ENCODE measurements at places on chromosomes 11 and 22.

GRCh38 chr11:27443746-27444507 lies 28.7 kb downstream of the LGR4 start:
- DNase-seq: no peak

DNA sequence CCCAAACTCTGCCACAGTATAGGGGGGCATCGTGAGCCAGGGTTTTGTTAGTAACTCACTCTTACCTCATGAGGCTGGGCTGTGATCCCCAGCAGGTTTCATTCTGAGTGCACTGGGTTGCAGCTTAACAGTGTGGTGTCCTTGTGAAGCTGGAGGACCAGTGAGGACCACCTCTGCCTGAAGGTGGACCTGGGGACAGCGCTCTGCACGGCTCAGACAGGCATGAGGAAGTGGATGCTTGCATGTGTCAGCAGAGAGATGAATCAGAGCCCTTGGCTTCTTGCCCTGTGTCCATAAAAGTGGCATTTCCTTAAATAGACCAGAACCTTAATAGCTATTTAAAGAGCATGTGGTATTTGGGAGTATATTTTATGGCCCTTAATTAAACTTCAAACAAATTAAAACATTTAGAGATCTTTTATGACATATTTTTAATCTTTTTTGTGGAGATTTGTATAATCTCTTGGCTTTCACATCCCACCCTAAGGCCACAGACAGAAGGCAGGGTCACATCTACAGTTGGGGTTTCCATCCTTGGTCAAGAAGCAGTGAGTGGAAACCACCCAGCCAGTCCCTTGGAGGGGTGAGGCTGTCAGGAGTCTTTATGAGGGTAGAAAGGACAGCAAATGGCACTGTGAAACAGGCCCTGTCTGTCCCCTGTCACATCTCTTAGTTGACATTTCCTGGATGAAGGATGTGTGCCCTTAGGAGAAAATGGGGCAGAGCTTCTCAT lies 24.8 kb upstream of the ADORA2A start:
- DNase-seq: peak; percentile 98

- no peak for DNase-seq
Measured at GRCh38 chr22:36540867-36541642, 12.1 kb upstream of the EIF3D start.

DNA sequence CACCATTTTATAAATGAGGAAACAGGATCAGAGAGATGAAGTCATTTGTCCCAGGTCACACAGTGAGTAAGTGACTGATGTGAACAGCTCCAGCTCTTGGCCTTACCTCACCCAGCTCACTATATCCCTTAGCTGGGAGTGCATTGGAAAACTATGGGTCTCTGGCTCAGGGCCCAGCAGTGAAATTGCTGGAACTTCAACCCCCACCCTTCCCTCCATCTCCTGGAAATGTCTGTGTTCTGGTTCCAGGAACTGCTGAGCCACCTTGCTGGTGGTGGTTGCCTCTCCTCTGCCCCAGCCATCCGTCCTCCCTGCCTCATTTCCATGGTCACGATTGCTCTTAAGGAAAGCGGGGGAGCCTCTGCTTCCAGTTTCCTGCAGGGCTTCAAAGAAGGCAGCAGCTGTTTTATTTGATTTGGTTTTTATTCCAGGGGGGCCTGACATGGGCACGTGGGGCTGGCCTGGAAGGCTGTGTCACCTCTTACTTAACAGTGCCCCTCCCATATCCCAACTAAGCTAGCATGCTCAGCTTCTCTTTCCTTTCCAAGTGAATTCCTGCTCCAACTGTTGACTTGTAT lies 46.2 kb upstream of the CSTF3 start:
- no peak for DNase-seq

DNA sequence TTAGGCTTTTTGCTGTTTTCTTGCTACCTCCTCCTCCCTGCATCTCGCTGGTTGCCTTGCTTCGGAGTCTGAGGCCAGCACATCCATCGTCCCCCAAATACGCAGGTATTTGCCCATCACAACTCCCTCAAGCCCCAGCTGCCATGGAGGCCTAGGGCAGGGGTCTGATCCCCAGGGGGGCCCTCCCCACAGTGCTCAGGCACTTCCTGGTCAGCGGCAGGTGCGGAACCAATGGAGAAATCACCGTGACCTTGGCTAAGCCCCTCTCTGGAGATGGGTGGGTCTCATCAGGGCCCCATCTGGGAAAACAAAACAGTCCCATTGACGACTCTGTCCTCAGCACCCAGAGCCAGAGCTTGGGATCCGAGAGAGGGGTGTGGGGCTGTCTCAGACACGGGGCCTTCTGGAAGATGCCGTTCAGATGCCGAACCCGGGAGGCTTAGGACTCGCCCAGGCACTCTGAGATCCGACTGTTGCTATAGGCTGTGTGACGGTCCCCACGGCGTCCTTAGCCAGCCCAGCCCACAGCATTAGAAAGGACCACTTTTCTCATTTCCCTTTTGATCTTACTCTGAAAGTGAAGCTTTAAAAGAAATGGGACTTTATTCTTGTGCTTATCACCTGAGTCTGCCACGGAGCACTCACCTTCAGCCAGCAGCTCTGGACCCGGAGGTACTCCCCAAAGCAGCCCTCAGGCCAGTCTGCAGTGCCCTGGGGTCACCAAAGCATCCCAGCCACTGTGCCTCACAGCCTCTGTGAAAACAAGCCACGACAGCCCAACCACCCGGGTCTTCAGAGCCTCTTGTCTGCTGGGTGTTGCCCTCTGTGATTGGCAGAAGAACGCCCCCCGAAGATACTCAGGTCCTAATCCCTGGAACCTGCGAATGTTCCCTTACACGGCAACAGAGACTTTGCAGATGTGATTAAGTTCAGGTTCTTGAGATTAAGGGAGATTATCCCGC lies 61.2 kb upstream of the SLC22A12 start:
- no peak for DNase-seq

GRCh38 chr11:63710476-63711217 lies 29.3 kb downstream of the RTN3 start:
- peak; percentile 37 for DNase-seq
